Stimulated activated CD4-positive, alpha-beta T cell treated with anti-CD3 and anti-CD28 coated beads, Interleukin-15, amount 100 ng/mL, for 1 hour (primary cell): ENCODE measurements at places on chromosomes 1 and 21.
A peak's percentile ranks its signal among the peaks of the same experiment; 100 is the strongest.

DNA sequence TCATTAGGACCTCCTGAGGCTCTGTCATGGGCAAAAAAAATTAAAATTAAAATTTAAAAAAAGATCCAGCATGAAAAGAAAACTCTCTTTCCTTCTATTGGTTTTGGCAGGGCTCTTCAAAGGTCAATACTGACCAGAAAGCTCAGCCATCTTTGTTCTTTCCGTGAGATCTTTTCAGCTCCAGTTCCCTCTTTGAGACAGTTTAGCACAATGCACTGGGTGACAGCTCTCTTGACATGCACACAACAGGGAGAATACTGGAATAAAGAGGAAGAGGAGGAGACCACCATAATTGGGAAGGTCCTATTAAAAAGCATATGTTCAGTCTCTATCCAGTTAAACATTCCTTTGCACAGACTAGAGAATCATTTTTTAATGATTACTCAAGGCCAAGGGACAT, 6.3 kb downstream of the LIX1L start:
- no peak for DNase-seq

DNA sequence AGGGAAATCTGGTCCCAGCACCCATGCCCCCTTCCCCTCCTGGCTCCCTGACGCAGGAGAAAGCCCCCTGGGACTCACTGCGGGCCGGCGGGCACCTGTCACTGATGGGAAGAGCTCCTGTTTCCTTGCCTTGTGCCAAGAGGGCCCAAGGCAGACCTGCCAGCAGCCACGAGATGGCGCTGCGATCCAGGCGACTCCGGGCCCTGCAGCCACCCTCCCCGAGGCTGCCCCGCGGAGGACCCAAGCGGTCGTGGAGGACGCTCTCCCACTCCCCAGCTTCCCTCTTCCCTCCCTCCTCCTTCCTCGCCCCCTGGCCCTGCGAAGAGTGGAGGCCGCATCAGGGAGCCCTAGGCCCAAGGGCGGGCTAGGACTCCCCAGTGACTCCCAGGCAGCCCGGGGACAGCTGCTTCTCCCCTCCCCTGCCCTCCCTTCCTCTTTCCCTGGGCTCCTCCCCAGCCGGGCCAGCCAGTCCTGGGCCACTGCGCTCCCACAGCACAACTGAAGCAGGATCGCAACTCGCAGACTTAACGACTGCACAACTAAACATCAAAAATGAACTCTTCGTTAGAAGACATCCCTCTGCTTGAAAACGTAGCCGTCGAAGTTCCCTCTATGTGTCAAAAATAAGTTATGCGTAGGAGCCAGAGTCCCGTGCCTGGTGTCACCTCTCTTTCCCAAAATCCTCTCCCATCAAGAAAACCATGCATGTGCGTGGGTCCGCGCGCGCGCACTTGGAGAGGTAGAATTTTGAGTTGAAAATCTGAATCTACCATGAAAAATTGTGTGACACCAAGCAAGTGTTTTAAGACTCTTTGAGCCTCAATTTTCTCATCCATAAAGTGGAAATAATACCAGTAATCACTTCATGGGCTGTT, 34.2 kb downstream of the BATF3 start:
- peak; percentile 64 for DNase-seq

DNA sequence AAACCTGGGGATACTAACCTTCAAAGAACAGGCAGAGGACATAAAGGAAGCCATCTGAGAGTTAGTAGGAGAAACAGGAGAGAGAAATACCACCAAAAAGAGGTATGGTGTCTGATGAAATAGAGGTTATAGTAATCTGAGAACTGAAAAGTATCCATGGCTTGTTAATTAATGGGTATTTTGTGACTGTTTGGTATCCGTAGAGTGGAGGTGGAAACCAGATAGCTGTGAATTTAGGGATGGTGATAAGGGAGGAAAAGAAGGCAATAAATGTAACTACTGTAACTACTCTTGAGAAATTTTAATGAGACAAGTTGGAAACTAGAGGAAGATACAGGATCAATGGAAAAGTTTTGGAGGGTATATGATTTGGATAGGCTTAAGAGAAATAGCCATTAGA, 27.5 kb downstream of the PRKAA2 start:
- DNase-seq = no peak

GRCh38 chr1:8360493-8361197, 42.7 kb downstream of the SLC45A1 start:
- DNase-seq = no peak

DNA sequence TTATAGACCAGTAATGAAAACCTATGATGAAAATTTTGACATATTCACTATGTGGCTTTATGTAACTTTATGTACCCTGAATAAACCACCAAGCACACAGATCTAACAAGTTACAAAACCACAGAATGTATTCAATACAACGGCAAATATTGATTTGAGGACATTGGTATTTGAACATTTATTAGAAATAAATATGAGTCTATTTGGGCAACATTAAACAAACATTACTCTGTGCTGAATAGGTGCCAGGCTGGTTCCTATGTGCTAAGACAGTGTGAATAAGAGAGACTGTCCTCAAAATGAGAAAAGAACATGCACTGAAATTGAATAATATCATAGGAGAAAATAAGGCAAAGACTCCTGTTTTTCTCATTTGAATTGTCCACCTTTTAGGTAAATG, 1341.2 kb downstream of the PLA2G4A start:
- no peak for DNase-seq

GRCh38 chr1:10779841-10780240, 16.6 kb downstream of the CASZ1 start:
- DNase-seq = no peak

GRCh38 chr1:36217670-36218069, 6.6 kb upstream of the THRAP3 start:
- DNase-seq = no peak

DNA sequence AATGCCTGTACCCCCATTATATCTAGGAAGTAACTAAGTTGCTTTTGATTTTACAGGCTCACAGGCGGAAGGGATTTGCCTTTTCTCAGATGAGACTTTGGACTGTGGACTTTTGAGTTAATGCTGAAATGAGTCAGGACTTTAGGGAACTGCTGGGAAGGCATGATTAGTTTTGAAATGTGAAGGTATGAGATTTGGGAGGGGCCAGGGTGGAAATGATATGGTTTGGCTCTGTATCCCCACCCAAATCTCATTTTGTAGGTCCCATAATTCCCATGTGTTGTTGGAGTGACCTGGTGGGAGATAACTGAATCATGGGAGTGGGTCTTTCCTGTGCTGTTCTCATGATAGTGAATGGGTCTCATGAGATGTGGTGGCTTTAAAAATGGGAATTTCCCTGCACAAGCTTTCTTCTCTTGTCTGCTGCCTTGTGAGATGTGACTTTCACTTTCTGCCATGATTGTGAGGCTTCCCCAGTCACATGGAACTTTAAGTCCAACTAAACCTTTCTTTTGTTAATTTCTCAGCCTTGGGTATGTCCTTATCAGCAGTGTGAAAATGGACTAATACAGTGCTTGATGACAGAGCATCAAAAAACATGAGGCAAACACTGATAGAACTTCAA, 1119.5 kb downstream of the PLA2G4A start:
- DNase-seq = no peak

GRCh38 chr21:28419811-28420210, 572.9 kb downstream of the LTN1 start:
- DNase-seq = no peak

DNA sequence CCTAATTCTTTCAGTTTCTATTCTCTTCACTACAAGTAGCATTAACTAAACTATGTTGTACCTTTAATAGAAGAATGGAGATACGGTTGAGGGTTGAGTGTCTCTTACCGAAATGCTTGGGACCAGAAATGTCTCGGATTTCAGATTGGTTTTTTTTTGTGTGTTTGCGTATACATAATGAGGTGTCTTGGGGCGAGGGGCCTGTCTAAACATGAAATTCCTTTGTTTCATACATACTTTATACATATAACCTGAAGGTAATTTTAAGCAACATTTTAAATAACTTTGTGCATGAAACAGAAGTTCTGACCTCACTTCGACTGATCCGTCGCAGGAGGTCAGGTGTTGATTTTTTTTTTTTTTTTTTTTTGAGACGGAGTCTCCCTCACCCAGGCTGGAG, 36.3 kb upstream of the MYOCOS start:
- no peak for DNase-seq

DNA sequence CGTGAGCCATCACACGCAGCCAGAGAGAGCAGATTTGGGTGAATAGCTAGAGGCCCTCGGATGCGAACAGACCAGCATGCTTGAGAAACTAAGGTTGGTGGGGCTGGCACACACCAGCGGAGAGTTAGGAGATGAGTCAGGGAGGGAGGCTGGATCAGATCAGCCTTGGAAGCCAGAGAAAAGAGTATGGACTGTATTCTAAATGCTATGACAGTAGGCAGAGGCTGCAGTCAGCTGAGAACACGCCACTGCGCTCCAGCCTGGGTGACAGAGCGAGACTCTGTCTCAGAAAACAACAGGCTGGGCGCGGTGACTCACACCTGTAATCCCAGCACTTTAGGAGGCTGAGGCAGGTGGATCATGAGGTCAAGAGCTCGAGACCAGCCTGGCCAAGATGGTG, 4.0 kb upstream of the PLEKHM2 start:
- no peak for DNase-seq

GRCh38 chr1:145845514-145846161, at the start of gene NUDT17:
Gene NUDT17, plus strand, starts transcription at chr1:145845630. Its CDS starts 11 bp downstream, at chr1:145845641.
- DNase-seq = peak; percentile 64

DNA sequence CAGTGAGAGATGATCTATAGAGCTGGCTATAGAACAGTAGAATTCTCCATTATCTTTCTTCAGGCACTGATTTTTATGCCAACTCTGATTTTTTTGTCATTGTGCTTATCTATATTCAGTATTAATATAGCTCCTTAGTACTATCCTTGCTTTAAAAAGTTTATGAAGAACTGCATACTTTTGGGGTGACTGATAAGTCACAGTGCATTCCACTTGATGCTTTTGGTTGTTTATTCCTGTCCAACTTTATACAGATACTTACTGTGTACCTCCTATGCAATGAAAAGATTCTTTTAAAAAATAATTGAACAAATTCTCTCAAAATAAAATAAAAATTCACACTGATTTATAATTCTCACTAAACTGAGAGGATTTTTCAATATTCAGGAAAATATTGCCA, 71.6 kb downstream of the COL24A1 start:
- DNase-seq = no peak

DNA sequence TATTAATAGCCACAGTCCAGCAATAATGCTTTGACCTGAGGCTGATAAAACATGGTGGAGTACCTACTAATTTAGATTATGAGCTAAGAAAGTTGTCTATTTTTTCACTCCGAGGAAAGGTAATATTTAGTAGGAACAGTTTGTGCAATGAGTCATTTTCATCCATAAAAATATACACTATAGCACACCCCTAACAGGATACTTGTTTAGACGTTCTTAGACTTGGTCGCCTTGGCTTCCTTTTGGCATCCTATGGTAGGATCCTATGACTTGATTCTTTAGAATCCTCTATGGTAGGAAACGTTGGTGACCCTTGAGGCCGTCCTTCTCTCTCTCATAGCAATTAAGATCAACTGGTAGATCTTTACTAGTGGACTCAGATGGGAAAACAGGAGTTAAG, 81.8 kb downstream of the RGS7 start:
- DNase-seq = no peak

- DNase-seq = no peak
Measured at GRCh38 chr1:204867203-204867602, 3.5 kb upstream of the NFASC start.
